Activated naive CD4-positive, alpha-beta T cell treated with anti-CD3 and anti-CD28 coated beads, Interleukin-2, amount 50 U/mL, for 72 hours (primary cell): ENCODE measurements at places on chromosomes 3 and 15. TPM values are rescaled to one million over a fixed set of nuclear protein-coding genes. Genes with fewer than 3 reads are reported as not detected.

GRCh38 chr3:120147072-120147871, 53.0 kb upstream of the GSK3B start:
- peak; percentile 15 for DNase-seq

DNA sequence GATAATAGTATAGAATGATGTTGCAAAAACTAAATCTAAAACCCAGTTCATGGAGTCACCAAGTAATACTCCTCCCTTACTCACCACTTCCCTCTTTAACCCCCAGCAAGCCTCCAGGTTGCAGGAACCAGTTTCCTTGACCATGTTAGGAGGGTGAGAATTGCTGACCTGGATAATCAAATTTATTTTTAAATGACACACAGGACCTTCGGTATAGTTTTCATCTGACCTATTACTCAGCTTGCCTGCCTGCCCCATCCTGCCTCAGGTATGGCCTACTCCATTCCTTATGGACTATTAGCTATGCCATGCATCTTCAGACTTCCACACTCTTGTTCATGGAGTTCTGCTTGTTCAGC, 883 bp downstream of the RTP4 start:
- no peak for DNase-seq

GRCh38 chr3:172598904-172599303, 75.7 kb upstream of the TNFSF10 start:
- no peak for DNase-seq

DNA sequence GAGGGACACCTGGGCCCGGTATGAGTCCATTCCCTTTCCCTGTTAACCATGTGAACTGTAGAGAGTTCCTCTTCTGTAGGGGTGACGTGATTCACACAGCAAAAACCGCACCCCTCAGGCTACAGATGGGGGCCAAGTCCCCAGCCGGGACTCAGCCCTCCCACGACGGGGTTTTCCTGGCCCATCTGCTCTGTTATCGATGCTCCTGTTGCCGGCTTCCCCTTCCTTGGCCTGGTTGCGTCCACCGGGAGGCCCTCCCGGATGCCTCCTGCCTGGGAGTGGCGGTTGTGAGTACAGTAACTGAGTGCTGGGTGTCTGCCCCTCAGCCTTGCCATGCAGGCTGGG, 817 bp upstream of the PLXNA1 start:
- DNase-seq, result no peak

GRCh38 chr3:164851905-164852304, 226.4 kb downstream of the SI start:
- DNase-seq, result no peak

Gene GUCA1C
- not detected for total RNA-seq

- DNase-seq, result no peak
Observed at GRCh38 chr3:118137778-118138177, 896.9 kb downstream of the IGSF11 start.

DNA sequence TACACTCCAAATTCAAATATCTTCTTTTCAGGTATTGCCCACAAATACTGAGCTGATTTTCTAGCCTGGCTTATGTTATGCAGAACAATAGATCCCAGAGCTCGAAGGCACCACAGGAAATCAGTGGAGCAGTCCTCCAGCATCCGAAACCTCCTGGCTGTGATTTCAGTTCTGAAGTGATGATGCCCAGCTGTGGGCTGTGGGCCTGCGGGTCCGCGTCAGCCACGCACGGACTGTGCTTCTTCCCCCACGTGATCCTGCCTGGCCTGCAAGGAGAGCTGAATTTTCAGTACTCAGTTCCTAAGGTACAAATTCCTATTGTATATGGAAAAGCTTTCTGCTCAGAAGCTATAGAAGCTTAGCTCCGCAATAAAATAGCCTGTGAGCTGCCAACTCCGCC, 96.2 kb downstream of the OCA2 start:
- DNase-seq, result no peak

DNA sequence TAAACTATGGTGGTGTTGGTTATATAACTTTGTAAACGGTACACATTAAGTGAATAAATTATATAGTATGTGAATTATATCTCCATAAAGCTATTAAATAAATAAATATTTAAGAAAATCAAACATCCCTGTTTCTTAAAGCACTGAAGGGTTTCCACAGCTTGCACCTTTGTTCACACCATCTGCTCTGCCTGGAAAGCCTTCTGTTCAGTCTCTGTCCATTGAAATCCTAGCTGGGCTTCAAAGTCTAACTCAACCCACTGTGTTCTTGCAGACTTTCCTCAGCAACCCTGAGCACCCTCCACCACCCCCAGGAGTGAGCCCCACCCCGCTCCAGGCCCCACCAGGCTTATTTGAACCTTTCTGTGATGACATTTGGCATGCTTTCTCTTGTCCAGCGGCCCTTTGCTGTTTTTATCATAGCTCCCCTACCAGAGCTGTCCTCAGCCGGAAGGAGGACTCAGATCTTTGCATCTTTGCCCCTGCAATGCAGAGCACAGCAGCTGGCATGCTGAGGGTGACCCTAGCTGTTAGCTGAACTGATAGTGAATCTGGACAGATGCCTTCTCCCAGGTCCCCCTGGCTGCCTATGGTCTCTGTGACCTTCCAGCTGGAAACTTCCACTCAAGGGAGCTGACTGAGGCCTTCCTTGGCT, 105.2 kb downstream of the DAPK2 start:
- DNase-seq, result no peak

DNA sequence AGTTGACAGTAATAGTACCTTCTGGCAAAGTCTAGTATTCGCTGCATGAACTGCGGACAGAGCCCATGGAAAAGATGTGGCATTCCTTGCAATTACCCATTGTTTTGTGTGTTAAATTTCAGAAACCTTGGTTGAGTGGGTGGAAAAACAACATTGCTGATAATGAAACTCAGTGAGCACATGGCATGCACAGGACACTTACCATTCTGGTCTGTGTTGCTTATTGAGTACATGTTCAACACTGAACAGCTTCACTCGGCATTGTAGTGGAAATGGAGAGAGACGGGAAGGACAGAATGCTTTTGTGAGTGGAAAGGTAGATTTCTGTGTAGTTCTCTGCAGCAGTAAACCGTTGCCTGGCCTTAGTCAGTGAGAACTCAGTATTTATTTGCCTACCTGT, 165.3 kb downstream of the FNDC3B start:
- no peak for DNase-seq

DNA sequence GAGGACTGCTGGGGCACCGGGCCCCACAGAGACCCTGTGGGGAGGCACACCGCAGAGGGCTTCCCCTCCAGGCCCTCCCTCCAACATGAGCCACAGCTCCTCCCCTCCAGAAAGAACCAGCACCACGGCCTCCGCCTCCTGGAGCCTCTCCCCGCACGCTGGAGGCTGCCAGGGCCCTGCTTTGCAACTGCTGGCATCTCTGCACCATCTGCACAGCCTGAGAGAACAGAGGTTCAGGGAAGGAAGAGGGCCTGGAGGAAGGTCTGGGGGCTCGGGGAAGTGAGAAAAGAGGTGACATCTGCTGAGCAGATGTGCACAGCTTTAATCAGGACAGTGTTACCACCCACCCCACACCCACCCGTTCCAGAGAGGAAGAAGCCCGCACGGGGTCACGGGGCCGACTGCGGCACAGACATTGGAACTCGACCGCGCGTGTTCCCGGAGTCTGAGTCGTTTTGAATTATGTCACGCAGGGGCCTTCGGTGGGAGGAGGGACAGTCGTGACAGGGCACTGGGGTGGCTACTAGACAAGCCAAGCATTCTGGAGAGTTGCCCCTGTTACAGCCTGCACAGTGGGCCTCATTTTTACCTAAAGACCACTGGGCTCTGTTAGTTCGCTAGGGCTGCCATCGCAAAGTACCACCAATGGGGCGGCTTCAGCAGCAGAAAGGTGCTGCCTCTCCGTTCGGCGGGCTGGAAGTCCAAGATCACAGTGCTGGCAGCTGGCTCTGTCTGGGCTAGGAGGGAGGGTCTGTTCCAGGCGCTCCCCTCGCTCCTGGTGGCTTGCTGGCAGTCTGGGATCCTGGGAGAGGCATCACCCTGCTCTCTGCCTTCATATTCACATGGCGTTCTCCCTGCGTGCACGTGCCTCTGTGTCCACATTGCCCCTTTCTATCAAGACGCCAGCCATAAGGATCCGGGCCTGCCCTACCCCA, 194.8 kb downstream of the XXYLT1 start:
- no peak for DNase-seq
